Left ventricle myocardium superior (tissue), 1 donor: ENCODE measurements at places on chromosomes 12 and 14. TPM values are rescaled to one million over a fixed set of nuclear protein-coding genes. Genes with fewer than 3 reads are reported as not detected.

NPFF gene
- total RNA-seq, result not detected

RNF41 gene
- 55.3 TPM for total RNA-seq

DTD2 gene
- total RNA-seq, result 8.4 TPM

BEST3 gene
- 0.55 TPM for total RNA-seq
